ENCODE measurements at places on chromosomes 2 and 18. TPM values are rescaled to one million over a fixed set of nuclear protein-coding genes. Genes with fewer than 3 reads are reported as not detected.

GRCh38 chr2:22867973-22868372 lies 517.0 kb upstream of the KLHL29 start:
- no peak for DNase-seq

DNA sequence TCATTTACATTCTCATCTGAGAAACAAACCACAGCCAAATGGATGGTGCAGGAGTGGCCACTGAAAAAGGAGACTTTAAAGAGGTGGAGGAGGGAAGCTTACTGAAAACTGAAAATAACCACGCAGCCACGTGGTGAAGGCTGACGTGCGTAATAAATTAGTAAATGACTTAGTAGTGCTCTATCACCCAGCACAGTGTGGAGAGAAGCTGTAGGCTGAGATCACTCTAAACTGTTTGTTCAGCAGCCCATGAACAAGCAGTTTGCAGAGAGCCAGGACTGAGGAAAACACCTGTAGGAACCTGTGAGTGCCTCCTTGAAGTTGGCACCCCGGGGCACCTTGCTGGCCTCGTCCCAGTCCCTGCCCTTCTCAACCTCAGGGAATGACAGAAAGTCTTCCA lies 193.0 kb downstream of the TXNL1 start:
- DNase-seq: no peak

GRCh38 chr2:12222554-12222953 lies 476.1 kb downstream of the LPIN1 start:
- no peak for DNase-seq

The UGT1A5 gene
- total RNA-seq: not detected

GRCh38 chr18:32289483-32290075 lies 99.7 kb downstream of the MEP1B start:
- DNase-seq: no peak

The SCG2 gene
- 0.97 TPM for total RNA-seq

GRCh38 chr2:23137166-23137565 lies 247.8 kb upstream of the KLHL29 start:
- no peak for DNase-seq

DNA sequence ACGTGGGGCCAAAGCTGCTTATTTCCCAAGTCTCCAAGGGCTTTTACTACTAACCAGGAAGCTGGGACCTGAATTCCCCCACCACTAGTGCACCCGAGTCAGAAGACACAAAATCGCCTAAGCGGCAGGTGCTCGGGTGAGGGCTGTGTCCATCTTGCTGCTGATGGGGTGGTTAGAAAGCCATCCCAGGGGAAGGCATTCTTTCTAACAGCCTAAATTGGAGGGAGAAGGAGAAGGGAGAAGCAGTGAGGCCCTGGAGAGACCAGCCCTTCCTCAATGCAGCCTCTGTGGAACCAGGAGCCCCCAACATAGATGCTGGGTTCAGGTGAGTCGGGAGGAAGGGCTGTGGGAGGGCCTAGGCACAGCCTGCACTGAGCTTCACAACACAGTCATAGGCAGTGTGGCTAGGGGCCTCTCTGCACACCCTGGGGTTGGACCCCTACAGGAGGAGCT lies 1.9 kb upstream of the PROM2 start:
- peak; percentile 56 for DNase-seq

GRCh38 chr2:157194097-157194688 lies 63.3 kb upstream of the GALNT5 start:
- no peak for DNase-seq

- no peak for DNase-seq
Observed at GRCh38 chr2:26325851-26326250, 20.1 kb upstream of the SELENOI start.

GRCh38 chr2:105590780-105591660 lies 153.7 kb upstream of the NCK2 start:
- no peak for DNase-seq

- no peak for DNase-seq
Observed at GRCh38 chr18:11249391-11249790, 100.0 kb upstream of the PIEZO2 start.

- no peak for DNase-seq
Observed at GRCh38 chr18:48197819-48198218, 211.4 kb downstream of the ZBTB7C start.

DNA sequence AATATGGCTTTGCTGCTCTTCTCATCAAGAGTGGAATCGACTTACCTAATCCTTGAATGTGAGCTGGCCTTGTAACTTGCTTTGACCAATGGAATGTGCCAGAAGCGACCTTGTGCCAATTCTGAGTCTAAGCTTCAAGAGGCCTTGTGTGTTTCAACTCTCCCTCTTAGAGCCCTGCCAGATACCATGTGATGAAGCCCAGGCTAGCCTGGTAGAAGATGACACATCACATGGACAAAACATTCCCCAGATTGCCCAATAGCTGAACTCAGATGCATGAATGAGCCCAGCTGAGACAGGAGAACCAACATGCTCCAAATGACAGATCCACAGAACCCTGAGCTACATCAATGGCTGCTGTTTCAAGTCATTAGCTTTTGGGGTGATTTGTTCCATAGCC lies 4.2 kb upstream of the KLHL14 start:
- no peak for DNase-seq

DNA sequence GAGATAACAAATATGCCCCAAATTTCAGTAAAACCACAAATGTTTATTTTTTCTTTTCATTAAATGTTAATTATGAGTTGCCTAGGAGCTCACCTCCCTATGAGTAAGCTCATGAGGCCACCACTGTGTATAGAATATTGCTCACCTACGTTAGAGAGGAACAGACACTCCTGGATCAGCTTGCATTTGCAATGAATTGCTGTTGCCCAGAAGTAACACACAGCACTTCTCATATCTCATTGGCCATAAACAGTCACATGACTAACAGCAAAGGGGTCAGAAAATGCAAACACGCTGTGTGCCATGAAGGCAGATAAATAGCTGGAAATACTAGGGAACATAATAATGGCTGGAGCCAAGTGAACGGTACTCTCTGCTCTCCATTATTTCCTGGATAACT lies 89.0 kb upstream of the GALNT5 start:
- no peak for DNase-seq

Data from cardiac septum (tissue), 1 donor.